ENCODE measurements at places on chromosomes 4 and X. TPM values are rescaled to one million over a fixed set of nuclear protein-coding genes. Genes with fewer than 3 reads are reported as not detected.

ANKRD37 gene
- 25.8 TPM for total RNA-seq

RBM3 gene
- total RNA-seq: 295 TPM

TDO2 gene
- 0.92 TPM for total RNA-seq

MGARP gene
- total RNA-seq: 19.2 TPM

PABPC1L2A gene
- total RNA-seq: not detected

RBM47 gene
- 2.5 TPM for total RNA-seq

BTC gene
- total RNA-seq: 0.43 TPM

PCDH11X gene
- total RNA-seq: not detected

TMPRSS11B gene
- not detected for total RNA-seq

PLP1 gene
- total RNA-seq: 0.18 TPM

CSAG2 gene
- not detected for total RNA-seq

ARHGAP36 gene
- not detected for total RNA-seq

KCND1 gene
- 0.28 TPM for total RNA-seq

CSAG1 gene
- total RNA-seq: not detected

IGBP1 gene
- 129 TPM for total RNA-seq

LINC00632 gene
- 6.2 TPM for total RNA-seq

COL4A6 gene
- total RNA-seq: 4.2 TPM

WDR17 gene
- 1.6 TPM for total RNA-seq

TMEM35A gene
- total RNA-seq: 3.4 TPM

TLR2 gene
- total RNA-seq: 0.28 TPM

SYP gene
- 0.18 TPM for total RNA-seq

SSX2 gene
- total RNA-seq: not detected

VEGFD gene
- 0.46 TPM for total RNA-seq

GPR34 gene
- total RNA-seq: not detected

BEX1 gene
- total RNA-seq: 0.92 TPM

CC2D2A gene
- total RNA-seq: 23.2 TPM

ADGRL3 gene
- total RNA-seq: 0.09 TPM

GJB1 gene
- not detected for total RNA-seq

All from smooth muscle cell of bladder (primary cell).